Adipocyte (in vitro differentiated cells): ENCODE measurements at places on chromosomes 5 and 9.

GRCh38 chr5:132019857-132020555 is 8.5 kb upstream of the ACSL6 start:
- DNase-seq: no peak

DNA sequence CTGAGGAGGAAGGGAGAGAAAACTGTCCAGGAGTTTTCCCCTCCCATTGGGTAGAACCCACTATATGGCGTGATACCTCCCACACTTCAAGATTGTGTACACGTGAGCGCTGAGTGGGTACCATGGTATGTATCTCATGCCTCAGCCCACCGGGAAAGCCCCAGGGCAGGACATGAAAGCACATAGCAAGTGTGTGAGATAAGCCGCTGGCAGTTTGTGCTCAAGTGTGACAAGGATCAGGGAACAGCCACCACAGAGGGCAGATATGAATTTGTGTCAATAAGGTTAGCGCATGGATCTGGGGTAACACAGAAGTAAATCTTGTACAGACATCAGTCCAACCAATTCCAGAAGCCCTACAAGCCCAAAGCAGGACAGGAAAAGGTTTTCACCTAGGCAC is 42.6 kb upstream of the NAA35 start:
- DNase-seq: no peak

DNA sequence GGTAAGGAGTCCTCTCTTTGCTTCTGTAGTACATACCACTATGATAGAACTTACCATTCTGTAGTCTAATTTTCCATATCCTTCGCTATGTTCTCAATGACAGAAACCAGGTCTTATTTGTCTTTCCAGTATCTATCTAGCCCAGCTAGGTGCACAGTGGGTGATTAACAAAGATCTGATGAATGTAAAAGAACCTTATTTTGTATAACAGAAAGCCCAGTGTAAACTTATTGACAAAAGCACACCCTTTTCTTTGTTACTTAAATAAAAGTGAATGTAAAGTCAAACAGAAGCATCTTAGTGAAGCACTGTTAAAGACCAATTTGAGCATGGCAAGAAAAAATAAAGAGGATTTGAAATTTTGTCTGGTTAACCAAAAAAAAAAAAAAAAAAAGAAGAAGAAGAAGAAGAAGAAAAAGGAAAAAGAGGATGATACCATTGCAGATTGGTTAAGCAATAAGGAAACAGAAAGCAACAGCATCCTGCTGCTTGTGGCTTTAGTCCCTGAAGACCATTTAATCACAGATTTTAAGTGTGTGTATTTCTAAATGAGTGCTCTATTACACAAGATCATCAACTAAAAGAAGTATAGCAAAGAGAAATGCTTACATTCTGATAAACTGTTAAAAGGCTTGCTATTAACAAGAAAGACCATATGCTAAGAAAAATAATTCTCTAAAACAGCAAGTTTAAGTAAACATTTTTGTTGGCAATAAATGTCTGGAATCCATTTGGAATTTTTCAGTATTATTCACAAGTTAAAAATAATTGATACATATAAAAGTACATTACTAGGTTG is 21.2 kb downstream of the MEGF9 start:
- peak; percentile 65 for DNase-seq

- DNase-seq: no peak
Observed at GRCh38 chr9:123550012-123550411, 194.0 kb downstream of the CRB2 start.

GRCh38 chr5:83645936-83646335 is 74.7 kb downstream of the HAPLN1 start:
- DNase-seq: peak; percentile 56

DNA sequence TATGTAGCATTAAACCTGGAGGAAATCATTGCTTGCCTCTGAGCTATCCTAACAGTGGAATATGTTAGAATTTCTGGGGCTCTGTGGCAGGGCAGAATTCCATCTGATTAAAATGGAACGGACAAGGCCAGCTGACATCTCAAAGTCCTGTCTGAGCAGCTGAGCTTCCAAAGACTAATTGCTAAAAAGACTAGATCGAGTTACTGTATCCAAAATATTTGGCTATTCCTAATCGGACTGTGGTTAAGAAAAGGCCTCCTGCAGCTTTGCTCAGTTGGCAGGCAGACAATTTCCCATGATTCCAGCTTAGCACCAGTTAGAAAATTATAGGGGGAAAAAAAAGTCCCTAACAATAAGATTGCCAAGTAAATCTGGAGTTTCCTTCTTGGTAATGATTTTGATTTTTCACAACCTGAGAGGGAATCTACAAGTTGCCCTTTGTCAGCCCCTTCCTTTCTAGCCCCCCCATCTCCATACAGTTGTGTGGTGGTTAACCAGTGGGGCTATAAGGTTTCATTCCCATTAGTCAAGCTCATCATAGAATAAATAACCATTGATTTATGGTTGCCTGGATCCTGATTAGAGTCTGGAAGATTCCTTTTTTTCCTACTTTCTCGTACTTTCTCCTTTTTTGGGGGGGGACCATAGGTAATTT is 26.4 kb downstream of the PTGR1 start:
- DNase-seq: peak; percentile 80

DNA sequence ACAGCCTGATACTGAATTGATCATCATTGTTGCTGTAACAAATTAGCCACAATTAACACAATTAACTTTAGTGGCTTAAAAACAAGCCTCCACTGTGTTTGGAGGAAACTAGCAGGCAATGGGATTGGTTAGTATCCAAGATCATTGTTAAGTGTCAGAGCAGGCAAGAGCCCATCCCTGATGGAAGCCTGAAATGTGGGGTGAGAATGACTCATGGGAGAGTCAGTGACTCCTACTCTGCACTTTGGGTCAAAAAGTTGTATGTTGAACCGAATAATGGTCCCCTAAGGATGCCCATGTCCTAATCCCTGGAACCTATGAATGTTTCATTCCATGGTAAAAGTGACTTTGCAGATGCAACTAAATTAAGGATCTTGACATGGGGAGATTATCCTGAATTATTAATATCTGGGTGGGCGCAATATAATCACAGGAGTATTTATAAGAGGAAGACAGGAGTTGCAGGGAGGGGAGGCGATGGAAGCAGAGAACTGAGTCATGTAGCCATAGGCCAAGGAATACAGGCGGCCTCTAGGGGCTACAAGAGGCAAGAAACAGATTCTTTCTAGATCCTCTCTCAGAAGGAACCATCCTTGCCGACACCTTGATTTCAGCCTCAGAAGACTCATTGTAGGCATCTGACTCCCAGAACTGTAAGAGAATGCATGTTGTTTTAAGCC is 28.8 kb downstream of the ALG2 start:
- DNase-seq: no peak

- DNase-seq: no peak
Observed at GRCh38 chr5:132243366-132243977, 14.0 kb upstream of the PDLIM4 start.

GRCh38 chr5:173341961-173342430 is 13.8 kb upstream of the STC2 start:
- no peak for DNase-seq

- peak; percentile 62 for DNase-seq
Observed at GRCh38 chr5:77882670-77883257, 106.6 kb upstream of the TBCA start.

DNA sequence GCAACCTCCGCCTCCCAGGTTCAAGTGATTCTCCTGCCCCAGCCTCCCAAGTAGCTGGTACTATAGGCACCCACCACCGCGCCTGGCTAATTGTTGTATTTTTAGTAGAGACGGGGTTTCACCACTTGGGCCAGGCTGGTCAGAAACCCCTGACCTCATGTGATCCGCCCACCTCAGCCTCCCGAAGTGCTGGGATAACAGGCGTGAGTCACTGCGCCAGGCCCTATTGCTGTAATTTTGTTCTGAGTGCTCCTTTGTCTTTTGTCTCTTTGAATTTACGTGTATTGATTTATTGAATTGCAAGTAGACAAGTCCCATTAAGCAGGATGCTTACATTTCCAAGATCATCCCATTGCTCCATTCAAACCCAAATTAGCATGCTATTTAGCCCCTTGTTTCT is 186.7 kb downstream of the MSX2 start:
- no peak for DNase-seq

DNA sequence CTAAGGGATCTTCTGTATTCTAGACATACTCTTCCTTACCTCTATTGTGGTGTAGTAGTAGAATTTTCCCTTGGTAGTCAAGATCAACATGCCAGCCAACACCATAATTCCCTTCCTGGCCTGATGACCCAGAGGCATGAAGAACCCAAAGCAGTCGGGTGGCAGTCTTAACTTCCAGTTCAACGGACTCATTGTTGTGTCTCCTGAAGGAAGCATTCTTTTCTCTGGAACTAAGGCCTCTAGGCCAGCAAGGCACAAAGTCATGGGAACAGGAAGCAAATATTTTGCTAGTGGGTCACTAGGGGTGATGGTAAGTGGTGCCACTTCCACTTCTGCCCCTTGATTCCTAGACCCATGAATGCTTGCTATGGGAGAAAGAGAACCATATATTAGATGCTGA is 55.2 kb upstream of the DAPK1 start:
- DNase-seq: no peak

DNA sequence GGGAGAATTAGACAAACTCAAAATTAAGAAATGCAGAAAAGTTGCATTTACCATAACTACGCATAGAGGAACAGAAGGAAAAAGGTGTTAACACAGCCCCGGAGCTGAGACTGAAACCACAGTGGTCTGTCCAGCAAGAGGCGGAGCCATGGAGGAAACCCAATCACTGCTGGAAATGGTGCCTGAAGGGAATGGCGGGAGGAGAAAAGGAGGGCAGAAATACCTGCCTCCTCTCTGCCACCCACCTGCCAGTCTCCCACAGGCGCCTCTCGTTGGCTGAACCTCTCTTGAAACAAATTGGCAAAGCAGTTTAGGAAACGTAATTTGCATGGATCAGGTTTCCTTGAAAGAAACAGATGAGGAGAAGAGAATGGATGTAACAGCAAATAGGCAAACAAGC is 9.7 kb upstream of the PRKACG start:
- DNase-seq: no peak

GRCh38 chr9:99907208-99907532 is 716 bp downstream of the STX17 start:
- no peak for DNase-seq

- peak; percentile 57 for DNase-seq
Observed at GRCh38 chr5:56433039-56433617, 200.0 kb upstream of the ANKRD55 start.
